T follicular helper cell (primary cell): ENCODE measurements at places on chromosomes 5 and 9.

- no peak for DNase-seq
Measured at GRCh38 chr5:136622747-136623146, 257.4 kb upstream of the TRPC7 start.

GRCh38 chr5:83899326-83899970 is 178.8 kb upstream of the HAPLN1 start:
- no peak for DNase-seq

DNA sequence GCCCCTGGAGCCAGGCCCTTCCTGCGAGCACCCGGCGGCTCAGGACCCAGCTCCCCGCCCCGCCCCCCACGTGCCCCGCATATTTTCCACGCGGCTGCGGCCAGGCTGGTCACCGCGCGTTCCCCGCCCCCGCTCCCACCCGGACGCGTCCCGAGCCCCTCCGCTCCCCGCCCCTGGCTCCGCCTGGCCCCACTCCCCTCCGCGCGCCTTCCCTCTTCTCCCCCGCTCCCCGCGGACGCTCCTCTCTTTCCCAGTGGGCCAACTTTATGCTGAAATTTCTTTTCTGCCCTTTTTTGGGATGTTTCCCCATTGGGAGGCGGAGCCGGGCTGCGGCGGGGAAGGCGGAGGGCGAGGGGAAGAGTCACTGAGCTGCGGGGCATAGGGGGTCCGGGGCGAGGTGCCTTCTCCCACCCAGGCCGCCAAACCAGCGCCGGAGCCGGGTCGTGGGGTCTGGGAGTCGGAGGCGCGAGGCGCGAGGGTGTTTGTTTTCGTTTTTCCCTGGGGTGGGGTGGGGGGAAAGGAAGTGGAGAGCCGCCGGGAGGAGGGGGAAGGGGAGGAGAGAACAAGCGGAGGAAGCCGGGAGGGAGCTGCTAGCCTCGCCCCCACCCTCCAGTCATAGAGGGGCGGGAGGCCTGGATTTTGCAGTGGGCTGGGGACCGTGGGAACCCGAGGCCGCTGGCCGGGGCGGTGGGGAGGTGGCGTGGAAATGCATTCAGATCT is 1.0 kb upstream of the TPM2 start:
- peak; percentile 6 for DNase-seq

GRCh38 chr9:112380102-112380824 is at the start of gene HSDL2:
Gene HSDL2, plus strand, starts transcription at chr9:112380108. Its CDS starts 56 bp downstream, at chr9:112380164.
- no peak for DNase-seq

- no peak for DNase-seq
Measured at GRCh38 chr5:143533475-143533874, 130.0 kb upstream of the NR3C1 start.

GRCh38 chr5:57727591-57727990 is 245.0 kb upstream of the ACTBL2 start:
- DNase-seq, result no peak
